Bone marrow (tissue), 2 donors: ENCODE measurements at places on chromosomes 16 and 17.

DNA sequence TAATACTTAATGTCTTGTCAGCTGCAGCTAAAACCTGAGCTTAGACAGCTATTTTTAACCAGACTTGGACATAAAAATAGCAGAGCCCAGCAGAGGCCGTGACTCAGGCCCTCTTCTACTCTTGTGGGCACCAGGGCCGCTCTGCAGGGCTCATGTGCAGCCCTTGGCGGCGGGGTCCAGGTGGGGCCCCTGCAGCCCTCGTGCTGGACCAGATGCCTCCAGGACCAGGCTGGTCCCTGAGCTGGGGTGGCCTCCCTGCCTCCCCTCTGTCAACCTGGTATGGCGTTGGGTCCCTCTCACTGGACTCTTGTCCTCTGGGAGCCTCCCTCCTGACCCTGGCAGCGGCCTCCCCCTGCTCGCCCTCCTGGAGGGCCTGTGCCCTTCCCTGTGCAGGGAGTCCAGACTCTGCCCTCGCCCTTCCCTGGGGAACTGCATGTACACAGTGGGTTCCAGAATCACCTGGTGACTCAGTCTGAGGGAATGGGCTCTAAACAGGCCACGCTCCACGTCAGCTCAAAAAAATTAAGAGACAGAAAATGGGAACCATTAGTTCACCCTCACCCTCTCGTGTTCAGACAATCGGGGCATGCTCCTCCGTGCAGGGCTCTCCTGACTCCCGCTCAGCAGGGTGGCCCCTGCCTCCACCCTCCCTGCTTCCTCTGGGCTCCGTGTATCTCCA is 9.7 kb downstream of the CDK5R1 start:
- DNase-seq, result no peak

DNA sequence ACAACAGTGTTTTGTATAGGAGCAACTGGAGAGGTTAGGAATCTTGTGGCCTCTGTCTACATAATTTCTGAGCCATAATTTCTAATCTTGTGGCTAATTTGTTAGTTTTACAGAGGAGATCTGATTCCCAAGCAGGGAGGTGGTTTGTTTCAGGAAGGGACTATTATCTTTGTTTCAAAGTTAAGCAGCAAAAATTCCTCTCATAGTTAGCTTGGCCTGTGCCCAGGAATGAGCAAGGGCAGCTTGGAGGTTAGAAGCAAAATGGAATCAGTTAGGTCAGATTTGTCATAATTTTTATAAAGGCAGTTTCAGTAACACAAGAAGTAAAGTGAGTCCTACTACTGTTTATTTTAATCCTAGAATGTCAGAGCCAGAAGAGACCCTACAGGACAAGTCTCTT is 2.0 kb upstream of the RDM1 start:
- no peak for DNase-seq

DNA sequence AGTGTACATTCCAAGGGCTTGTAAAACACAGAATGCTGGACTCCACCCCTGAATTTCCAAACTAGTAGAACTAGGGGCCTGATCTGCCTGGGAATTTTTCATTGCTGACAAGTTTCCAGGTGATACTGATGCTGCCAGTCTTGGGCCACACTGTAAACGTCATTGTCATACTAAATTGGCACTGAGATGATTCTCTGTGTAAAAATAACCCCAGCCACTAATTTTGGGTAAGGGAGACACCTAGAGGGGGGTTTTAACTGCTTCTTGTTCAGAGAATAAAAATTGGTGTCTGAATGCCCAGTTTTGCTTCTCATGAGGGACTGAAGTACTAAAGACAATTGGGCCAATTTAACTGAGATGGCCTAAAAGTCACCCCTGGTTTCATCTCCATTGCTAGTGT is 5.0 kb upstream of the CDH13 start:
- no peak for DNase-seq

- DNase-seq, result no peak
Measured at GRCh38 chr16:72992142-72992601, 55.8 kb downstream of the ZFHX3 start.

DNA sequence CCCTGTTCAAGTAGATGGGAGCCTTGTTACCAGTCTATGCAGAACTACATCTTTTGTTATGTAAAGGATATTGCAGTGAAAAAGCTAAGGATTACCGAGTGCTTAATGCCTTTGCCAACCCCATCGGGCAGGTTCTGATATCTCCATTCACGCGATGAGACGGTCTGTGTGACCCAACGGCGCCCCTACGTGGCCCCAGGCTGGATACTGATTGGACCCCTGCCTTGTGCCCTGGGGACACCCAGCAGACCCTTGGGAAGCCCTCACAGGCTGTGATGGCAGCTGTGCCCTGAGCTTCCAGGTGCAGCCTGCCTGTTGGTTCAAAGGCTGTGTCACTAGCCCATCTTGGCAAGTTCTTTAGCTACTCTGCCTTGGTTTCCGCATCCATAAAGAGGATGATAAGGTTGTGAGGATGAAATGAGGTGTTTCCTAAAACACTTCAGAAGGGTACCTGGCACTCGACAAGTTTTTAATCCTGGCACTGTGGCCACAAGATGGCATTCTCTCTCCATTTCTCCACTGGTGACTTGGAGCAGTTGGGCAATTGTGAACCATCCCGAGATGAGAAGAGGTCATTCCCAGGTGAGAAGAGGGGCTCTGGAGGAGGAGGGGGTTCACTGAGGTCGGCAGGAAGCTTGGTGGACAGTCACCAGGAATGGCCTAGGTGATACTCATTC is 33.6 kb downstream of the HAPSTR1 start:
- no peak for DNase-seq

GRCh38 chr16:51055434-51055833 is 95.6 kb downstream of the SALL1 start:
- DNase-seq, result no peak

DNA sequence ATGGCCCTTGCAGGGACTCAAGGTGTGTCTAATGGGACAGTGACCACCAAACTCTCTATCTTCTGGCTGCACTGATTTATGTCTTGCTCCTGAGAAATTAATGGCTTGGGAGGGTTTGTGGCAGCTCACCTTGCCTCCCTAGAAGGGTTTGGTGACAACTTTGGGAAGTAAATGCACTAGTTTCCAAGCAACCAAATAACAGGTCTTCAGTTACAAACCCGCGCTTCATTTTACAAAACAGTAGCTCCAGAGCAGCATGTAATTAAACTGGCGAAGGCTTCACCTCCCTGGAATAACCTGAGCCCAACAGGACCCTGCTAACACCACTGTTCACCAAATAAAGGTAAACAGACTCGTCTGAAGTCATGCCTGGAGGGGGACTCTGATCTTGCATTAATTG is 318.3 kb downstream of the SLC39A11 start:
- DNase-seq, result no peak

DNA sequence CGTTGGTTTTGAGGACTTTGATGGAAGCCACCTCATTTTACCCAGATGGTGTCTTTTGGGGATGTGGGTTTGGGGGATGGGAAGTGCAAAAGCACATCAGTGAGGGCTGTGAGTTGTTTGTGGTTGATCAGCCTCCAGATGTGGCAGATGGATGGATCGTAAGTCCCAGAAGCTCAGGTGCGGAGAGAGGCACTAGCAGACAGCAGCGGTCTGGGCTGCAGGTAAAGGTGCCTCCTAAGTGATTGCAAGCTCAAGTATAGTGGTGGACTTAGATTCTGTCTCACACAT is 18.0 kb downstream of the HS3ST3B1 start:
- no peak for DNase-seq

DNA sequence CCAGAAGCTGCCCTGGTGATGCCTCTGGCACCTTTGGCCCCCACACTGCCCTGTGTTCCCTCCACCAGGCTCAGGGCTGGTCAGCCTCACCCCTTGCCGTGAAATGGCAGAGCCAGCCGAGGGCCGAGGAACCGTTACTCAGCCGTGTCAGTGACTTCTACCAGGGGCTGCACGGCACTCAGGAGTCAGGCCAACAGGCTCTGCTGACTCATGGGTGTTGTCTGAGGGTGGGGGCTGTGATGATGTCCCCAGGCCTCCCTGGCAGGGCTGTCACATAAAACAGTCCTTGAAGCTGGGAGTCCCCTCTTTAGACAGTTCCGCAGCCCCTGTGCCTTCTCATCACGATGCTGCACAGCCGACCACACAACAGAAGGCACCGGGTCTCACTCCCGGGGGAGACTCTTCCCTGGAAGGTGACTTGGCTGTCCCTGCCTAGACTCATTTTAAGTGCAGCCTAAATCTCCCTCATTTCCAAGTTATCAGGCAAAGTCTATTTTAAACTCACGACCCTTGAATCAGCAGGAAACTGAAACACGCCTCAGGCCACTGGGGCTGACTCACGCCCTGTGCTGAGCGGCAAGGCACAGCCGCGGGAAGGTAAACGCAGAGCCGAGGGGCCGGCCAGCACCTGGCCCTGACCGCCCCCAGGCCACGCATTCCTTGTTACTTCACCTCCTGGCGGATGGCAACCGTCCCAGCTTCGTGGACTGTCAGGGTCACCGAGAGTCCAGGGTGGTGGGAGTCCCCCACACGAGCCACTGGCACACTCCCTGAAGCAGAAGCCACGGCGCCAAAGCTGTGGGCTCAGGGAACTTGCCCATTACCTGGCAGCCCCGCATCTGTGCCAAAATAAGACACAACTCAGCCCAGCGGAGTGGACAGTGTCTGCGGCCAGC is 102.6 kb downstream of the ZNF778 start:
- peak; percentile 62 for DNase-seq

GRCh38 chr17:78883533-78884131 is 19.4 kb downstream of the CEP295NL start:
- no peak for DNase-seq

DNA sequence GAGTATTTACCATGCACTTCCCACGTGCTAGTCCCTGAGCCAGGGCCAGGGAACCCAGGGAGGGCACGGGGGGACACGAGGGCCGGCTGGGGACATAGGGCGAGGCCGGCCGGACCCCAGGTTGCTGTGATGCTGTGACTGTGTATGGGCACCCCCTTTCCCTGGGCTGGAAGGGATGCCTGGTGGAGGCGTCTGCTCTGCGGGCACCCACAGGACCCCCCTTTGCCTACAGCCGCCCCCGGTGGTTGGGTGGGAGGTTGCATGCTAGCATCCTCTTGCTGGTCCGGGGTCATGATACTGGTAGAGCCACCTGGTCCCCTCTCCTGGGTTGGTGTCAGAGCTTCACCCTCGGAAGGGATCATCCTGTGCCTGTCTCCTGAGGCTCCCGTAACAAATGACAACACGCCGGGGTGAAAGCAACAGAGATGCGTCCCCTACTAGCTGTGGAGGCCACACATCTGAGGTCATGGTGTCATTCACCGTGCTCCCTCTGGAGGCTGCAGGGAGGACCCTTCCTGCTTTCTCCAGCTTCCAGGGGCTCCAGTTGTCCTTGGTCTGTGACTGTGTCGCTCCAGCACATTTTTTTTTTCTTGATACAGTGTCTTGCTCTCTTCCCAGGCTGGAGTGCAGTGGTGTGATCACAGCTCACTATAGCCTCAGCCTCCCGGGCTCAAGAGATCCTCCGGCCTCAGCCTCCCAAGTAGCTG is 3.1 kb upstream of the CIAO3 start:
- DNase-seq, result no peak

DNA sequence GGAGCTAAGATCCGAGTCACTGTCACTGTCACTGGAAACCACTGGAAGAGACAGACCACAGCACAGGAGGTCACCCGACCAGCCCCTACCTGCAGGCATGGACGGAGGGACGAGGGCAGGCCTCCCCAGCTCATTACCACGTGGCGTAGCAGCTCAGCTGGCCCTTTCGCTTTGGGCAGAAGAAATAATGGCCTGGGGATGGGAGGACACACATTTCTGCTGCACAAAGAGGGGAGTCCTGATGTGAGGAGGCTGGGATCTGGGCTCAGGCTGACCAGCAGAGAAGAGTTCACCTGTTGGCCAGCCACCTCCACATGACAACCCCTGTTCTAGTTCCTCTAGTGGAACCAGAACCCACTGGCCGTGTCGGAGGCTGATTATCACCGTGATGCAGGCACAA is 38.2 kb upstream of the DOC2B start:
- no peak for DNase-seq

DNA sequence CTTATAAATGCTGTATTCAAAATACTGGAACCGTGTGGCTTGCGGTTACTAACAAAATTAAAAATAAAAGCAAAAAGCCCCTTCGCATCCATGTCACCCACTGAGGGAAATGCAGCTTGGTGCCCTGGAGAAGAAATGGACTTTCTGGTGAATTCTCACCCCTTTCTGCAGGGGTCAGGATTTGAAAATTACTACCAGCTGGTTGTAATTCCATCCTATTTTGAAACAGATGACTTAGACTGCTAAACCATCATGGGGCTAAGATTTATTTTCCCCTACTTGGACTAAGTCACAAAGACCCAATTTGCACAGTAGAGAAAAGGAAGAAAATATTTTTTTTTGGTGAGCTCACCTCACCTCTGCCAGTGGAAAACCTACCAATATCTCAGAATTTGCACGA is 111.4 kb upstream of the MYOCD start:
- no peak for DNase-seq

- DNase-seq, result no peak
Measured at GRCh38 chr16:14522671-14523070, 107.4 kb downstream of the PARN start.

DNA sequence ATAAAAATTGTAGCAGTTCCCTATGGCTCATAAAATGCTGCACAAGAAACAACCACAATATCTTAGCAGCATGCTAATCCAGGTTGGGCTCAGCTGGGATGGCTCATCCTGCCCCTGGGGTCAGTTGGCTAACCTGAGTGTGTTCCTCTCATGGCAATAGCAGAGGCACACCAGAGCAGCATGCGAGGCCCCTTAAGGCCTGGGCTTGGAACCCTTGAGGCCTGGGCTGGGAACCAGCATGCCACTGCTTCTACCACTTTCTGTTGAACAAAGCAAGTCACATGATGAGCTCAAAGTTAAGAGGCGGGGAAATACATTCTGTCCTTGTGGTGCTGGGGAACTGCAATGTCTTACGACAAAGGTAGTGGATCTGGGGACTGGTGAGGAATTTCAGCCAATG is 154.4 kb upstream of the FOXF1 start:
- no peak for DNase-seq
